ENCODE measurements at places on chromosomes 2 and 18.

DNA sequence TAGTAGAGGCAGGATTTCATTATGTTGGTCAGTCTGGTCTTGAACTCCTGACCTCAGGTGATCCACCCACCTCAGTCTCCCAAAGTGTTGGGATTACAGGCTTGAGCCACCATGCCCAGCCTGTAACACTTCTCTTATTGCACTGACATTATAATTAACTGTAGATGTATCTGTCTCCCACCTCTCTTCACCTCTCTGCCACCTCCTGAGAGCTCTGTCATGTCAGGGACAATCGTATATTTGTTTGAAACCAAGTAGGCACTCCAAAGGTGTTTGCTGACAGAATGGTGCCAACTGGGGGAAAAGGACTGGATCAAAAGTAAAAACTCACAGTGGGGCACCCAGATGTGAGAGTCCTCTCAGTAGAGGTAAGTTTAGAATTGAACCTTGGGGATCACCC is 17.3 kb upstream of the ME2 start:
- DNase-seq = no peak

GRCh38 chr2:234968631-234969305 is 17.0 kb downstream of the SH3BP4 start:
- no peak for DNase-seq

DNA sequence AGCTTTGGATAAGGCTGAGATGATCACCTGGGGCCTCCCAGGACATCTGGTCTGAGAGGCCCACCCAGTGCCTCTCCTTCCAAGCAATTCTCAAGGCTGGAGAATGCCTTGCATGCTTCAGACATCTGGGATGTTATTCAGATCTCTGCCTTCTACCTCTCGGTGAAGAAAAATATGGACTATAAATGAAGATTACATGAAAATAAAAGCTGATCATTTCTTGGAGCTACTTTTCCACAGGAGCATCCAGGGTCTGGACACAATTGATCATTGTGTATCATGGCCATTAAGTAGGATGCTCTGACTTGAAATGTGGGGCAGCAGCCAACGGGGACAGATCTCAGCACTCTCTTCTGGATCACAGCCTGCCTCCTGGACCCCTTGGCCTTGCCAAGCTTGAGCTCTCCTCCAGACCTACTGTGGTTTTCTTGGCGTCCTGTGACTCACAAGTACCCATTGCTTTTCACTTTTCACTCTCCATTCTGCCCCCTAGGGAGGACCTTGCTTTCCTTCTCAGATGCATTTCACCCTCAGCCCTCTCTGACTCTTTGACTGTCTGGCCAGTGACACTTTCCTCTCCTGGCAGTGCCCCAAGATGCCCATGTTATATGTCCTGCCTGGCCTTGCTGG is 203.1 kb downstream of the INSIG2 start:
- DNase-seq = no peak

- no peak for DNase-seq
These were observed 285.4 kb downstream of the LPIN1 start for GRCh38 chr2:12031866-12032265.

- DNase-seq = no peak
These were observed 215.7 kb downstream of the TPGS2 start for GRCh38 chr18:36613069-36613468.

DNA sequence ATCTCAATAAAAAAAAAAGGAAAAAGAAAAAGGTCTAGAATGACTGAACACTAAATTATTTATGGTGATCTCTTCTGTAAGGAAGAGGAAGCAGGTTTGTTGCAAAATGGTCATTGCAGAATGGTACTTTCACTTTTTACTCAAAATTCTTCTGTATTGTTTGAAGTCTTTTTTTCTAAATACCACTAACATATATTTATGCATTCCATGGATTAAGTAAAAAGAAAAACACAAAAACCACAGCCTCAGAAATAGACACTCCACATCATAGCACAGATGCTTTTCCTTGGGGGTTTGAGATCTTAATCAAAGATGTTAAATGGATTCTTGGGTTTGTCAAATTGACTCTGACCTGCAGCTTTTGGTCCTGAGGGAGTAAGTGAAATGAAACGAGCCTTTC is 47.4 kb downstream of the RHOB start:
- no peak for DNase-seq

DNA sequence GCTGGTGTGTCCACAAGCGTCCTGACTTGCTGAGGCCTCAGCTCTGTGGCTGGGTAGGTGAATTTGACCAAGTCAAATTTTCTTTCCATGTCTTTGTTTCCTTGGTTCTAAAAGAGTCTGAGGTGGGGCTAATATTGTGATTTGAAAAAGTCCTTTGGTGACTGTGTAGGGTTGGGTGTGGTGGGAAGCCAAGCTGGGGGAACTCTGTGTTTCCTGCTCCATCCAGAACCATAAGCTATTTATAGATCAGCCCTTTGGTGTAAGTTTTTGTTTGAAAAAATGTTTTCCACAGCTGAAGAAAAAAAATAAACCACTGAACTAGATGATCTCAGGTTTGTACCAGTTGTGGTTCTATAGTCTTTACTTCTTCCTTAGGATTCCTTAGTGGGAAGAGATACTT is 462.7 kb downstream of the TGIF1 start:
- DNase-seq = no peak

DNA sequence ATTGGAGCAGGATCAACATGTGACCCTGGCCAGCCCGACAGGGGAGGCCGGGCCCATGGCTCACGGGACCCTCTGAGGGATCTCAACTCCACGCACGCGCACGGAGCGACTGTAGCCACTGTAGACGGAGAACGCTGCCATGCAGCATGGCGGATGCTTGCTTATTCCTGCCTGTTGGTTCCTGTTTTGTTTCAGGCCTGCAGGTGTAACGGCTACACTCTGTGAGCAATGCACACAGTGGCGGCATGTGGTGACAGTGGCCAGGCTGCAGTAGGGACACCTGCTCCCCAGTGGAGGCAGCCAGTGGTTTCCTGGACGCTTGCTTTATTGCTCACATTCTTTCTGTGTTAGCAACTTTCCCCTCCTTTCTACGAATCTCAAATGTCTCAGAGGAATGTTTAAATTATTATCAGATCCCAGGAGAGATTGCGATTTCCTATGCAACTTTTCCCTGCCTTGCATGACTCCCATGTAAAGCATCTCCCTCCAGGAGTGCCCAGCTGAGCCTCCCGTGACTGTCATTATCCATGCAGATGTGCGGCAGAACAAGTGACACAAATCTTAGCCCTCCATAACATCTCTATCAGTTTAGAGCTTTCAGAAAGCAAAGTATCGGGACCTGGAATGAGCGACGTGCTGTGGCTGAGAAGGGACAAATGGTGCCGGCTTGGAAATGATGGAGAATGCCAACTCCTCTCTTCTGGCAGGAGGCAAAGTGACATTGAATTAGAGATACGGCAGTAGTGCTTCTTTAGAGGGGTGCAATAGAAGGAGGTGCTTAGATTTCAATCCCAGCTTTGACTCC is 209.7 kb downstream of the ASB1 start:
- no peak for DNase-seq

DNA sequence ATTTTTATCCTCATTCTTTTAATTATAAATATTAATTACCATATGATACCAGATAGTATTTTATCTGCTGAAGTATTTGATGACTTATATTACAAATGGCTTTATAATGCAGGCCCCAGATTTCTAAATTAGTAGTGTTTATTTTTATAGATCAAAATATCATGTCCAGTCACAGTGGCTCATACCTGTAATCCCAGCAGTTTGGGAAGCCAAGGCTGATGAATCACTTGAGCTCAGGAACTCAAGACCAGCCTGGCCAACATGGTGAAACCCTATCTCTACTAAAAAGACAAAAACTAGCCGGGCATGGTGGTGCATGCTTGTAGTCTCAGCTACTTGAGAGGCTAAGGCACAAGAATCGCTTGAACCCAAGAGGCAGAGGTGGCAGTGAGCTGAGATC is 100.1 kb upstream of the ARHGAP15 start:
- DNase-seq = no peak

GRCh38 chr18:12770469-12771219 is 67.8 kb downstream of the PSMG2 start:
- DNase-seq = no peak

DNA sequence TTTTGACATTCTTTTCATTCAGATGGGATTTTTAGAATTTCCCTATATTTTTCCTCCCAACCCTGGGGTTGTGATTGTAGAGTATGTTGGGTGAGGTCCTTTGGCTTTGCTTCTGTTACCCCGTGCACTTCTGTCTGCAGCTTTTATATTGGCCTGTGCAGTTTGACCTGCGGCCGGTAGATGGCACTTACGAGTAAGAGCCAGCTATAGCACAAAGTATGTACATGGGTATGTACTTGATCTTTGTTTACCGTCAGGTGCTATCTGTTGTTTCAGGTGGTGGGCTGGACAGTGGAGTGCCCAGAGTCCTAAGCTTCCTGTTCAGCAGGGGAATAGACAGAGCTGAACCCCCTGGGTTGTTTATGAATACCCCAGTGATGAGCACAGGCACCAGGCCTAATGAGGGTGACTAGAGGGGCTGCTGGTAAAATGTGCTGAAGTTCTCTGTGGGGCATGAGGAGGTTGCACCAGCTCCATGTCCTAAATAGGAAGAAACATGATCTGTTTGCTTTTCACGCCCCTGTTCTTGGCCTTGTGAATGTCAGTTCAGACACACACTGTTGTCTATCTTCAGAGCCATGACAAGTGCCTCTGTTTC is 58.9 kb upstream of the THUMPD2 start:
- no peak for DNase-seq

DNA sequence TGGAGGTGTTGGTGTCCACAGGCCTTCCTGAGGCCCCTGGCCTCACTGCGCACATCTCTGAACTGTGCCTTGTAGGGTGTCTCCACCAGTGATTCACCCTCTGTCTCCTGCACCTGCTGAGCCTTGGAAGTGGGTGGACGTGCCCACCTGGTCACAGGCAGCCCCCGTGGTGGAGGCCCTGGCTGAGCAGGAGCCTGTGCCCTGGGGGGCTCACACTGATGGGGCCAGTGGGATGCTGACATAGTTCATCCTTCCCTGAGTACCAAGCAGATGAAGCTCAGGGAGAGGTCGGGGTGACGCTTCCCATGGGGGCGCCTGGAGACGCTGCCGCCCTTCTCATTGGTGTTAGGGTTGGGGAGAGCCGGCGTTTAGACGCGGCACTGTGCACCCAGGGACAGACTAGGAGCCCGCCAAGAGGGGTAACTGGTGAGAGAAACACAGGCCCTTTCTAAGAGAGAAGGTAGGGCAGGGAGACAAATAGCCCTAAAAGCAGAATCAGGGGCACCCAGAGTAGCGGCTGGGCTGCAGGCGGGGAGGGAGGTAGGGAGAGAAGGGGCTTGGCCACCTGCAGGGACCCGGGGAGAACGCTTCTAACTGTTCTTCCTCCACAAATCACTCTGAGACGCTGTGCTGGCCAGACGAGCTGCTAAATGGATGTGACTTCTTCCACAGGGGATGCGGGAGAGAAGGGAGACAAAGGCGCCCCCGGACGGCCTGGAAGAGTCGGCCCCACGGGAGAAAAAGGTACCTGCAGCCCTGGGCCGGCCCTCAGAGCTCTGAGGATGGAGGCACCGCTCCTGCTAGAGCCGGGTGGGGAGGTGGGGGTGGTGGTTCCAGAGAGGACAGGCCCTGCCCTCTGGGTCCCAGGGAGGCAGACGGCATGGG is 18.0 kb downstream of the COLEC11 start:
- DNase-seq = no peak

GRCh38 chr18:21833604-21834298 is 93.2 kb downstream of the MIB1 start:
- no peak for DNase-seq

DNA sequence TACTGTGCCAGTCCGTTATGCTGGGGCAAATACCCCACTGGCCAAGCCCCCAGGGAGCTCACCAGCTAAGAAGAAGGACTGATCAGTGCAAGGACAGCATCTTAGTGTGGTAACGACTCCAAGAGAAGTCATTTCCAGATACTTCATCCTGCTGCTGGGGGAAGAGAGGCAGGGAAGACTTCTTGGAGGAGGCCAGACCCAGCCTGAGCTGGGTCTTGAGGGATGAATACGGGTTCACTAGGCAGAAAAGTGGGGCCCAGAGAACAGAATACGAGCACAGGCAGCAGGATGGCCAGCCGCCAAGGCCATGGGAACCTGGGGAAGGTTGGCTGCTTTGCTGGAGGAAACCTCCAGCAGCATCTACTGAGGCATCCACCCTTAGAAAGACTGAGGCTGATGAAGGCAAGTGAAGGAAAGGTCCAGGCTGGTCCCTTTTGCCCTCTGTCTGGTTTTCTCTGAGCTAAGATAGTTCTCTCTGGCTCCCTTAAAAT is 84.1 kb downstream of the GLI2 start:
- DNase-seq = no peak

- DNase-seq = no peak
These were observed 122.0 kb downstream of the WDSUB1 start for GRCh38 chr2:159164457-159164911.

DNA sequence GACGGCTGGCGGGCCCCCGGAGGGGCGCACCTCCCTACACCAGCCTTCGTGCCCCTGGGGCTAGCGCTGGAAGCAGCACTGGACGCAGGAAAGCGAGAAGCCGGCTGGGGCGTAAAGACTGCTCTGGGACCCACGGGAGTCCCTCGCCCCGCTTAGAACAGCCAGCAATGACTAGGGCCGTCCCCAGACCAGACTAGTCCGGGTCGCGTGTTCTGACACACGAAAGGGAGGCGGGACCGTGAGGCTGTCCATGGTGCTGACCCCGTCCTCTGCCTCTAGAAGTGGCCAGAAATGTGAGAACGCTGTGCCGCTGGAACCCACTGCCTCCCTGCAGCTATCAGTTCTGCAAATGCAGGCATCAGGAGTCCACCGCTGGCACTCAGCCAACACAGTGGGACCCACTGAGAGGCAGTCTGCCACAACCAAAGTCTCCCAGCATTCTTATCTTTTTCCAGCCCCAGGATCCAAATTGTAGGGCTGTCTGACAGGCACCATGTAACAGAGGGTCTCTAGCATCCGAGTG is at the start of gene UCN:
UCN (minus strand) TSS at position 87 of the 523 bp plus-strand sequence. CDS start 550 bp downstream, outside the sequence.
- DNase-seq = no peak

GRCh38 chr2:76760367-76760704 is 761.8 kb downstream of the LRRTM4 start:
- DNase-seq = no peak
